HuH-7.5 (cell line): ENCODE measurements at places on chromosomes 5 and 9.

DNA sequence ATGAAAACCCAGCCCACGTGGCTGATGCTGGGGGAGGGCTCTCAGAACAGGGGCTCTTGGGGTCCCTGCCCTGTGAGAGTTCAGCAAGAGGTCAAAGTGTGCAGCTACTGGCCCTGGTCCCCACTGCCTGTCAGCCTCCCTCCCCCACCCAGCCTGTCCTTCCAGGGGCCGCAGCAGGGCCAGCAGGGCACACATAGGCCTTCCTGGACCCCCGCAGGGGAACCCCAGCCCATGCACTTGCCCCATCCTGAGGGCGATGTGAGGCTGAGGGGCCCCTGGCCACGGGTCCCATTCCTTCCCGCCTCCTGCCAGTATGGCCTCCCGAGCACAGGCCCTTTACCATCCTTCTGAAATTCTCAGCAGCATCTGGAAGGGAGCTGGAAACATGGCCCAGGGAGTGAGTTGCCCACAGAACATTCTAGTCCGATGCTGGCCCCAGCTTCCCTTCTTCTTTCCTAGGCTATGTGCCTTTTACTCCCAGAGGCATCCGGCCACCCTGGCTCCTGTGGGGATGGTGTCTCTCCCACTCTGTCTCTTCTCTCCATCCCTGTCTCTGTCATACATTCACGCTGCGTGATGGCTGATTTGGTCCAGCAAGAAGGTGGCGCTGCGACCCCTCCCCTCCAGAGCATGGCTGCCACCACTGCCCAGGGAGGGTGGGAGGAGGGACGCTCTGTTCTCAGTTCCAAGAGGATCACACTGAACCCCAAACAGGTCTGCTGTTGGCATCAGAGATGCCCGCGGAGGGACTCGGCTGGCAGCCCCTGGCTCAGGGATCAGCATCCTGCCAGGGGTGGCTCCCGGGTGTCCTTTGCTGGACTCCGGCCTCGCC is 19.6 kb downstream of the MRPL36 start:
- DNase-seq: no peak

DNA sequence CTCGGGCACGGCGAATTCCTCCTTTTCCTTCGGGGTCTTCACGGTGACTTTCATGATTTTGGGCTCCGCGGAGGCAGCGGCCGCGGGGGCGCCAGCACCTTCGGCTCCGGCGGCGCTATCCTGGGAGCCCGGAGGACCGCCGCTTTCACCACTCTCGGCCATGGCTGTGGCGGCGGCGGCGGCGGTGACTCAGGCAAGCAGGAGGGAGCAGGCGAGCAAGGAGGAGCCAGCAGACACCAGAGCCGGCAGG is 315 bp downstream of the UBQLN1 start:
- DNase-seq: peak; percentile 34

GRCh38 chr5:64534033-64534432 is 28.2 kb downstream of the RGS7BP start:
- DNase-seq: no peak

DNA sequence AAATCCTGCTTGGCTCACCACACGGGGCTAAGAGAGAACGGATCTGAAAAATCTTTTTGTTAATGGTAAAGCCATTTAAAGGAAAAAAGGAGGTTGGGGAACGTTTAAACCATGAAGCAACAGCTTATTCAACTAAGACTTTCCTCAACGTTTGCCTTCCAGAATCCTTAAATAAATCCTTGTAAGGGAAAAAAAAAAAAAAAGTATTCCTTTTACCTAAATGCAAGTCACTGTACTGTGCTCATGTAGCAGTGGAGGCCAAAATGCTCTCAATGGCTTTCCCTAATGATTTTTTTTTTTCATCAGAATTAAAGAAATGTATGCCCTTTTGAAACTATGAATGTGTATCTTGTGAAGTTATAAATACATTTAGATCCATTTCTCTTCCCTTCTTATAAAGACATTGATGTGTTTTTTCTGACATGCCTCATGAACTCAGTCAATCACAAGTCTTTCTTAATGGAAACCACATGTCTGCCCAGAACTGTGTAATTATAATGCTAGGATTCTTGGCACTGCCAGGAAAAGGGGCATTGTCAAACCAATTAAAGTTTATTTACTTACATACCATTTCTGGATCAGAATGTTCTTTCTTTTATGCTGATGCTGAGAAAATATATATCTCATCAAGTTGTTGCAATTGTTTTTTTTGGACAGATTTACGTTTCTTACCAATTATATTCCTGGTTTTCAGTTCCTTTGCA is 107.5 kb downstream of the EBF1 start:
- no peak for DNase-seq

DNA sequence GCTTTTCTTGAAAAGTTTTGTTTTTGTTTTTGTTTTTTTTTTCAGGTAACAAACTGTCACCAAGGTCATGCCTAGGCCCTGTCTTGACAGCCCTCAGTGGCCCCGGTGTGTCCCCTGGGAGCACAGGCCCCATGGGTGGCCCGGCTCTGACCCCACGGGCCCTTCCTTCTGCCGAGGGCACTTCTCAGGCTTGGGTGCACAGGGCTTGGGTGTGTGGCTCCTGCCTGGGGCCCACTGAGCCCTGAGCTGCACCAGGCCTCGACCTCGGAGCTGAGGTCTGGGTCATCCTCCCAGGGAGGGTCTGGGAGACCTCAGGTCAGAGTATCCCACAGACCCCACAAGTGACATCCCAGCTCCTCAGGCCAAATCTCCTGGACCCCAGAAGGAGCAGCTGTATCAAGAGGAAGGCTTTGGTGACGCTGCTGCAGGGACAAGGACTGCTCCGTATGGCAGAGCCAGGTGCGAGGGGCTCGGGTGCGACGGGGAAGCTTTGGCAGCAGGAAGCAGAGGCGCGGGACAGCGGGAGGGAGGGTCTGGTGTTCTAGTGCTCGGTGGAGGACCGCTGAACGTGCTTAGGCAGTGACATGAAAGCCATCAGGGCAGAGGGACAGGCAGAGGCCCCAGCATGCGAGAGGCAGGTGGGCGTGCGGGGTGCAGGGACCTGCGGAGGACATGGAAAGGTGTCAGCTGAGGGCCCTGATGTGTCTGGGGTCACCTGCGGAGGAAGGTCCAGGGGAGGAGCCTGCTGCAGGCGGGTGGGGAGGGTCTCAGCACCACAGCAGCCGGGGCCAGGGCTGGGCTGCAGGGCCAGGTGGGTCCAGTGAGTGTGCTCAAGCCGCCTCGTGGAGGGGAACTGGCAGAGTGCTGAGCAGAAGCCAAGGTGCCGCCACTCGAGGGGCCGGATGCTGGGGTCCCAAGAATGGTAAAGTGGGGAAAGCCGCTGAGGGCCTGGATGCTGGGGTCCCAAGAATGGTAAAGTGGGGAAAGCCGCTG is 18.4 kb upstream of the SLC9A3 start:
- DNase-seq: no peak
